CD4-positive, alpha-beta T cell treated with Interleukin-17A for 4 hours (primary cell): ENCODE measurements at places on chromosomes 5 and 9.

DNA sequence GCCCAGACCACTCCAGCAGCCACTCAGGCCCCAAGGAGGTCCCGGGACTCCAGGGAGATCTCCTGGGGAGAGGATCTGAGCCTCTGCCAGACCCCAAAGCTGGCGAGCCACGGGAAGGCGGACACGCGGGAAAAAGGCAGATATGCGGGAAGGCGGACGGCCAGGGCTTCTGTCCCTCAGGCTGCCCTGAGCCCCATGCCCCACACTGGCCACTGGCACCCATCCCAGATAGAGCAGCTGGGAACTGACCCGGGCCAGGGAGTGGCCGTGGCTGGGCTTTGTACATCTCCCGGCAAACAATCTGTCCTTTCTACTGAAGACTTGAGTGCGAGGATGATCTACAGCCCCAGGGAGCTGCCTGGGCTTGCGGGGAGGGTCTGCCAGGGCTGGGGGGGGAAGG is 21.1 kb upstream of the NOTCH1 start:
- DNase-seq: no peak

- no peak for DNase-seq
These were observed 11.0 kb downstream of the ABLIM3 start for GRCh38 chr5:149152317-149152746.

DNA sequence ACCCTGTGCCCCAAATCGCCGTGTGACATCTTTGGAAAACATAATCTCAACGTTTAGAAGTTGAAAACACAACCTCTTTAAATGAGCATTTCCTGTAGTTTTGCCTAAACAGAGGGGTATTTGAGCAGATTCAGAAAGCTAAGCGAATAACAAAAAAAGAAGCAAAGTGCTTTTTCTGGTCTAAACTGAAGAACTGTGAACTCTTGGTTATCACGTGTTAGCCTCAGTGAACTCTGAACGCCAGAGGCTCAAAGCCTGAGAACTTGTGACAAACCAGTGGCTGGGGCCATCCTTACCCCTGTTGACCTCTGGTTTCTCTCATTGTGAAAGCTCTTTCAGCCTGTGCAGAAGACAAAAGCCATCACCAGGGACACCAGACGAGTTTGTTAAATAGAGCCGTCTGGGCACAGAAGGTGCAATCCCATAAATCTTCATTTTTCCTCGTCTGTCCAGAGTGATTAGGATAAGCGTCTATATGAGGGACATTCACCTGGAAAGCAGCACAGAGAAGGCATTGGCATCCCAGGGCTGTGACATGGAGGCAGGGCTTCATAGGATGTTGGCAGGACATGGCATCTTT is 61.4 kb upstream of the ICE1 start:
- no peak for DNase-seq

GRCh38 chr5:17190242-17190778 is 27.1 kb upstream of the BASP1 start:
- DNase-seq: no peak

- DNase-seq: no peak
These were observed 382.3 kb downstream of the ACTL7B start for GRCh38 chr9:108473209-108474112.

- no peak for DNase-seq
These were observed 71.7 kb downstream of the PCSK5 start for GRCh38 chr9:75962013-75962661.

DNA sequence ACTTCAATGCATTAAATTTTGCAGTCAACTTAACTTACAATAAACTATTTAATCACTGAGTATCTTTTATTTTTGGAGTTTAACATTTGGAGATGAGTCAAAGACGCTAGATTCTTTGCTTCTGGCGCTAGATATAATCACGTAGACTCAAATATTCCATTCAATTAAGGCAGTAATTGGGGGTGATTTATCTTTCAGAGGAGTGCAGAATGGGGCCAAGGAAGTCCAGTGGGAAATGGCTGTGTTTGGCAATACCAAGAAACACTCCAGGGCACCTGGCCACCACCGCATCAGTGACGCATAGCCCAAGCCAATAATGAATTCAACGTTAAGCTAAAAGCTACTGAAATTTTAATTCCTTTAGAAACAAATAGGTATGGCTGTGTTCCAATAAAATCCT is 81.2 kb downstream of the PHAX start:
- no peak for DNase-seq
